ENCODE measurements at places on chromosomes 6 and 20.

GRCh38 chr6:45626087-45626891 lies 248.6 kb upstream of the SUPT3H start:
- no peak for DNase-seq

- DNase-seq: no peak
Measured at GRCh38 chr20:12966468-12967085, 42.2 kb upstream of the SPTLC3 start.

- DNase-seq: no peak
Measured at GRCh38 chr6:1620504-1621069, 10.9 kb downstream of the FOXC1 start.

DNA sequence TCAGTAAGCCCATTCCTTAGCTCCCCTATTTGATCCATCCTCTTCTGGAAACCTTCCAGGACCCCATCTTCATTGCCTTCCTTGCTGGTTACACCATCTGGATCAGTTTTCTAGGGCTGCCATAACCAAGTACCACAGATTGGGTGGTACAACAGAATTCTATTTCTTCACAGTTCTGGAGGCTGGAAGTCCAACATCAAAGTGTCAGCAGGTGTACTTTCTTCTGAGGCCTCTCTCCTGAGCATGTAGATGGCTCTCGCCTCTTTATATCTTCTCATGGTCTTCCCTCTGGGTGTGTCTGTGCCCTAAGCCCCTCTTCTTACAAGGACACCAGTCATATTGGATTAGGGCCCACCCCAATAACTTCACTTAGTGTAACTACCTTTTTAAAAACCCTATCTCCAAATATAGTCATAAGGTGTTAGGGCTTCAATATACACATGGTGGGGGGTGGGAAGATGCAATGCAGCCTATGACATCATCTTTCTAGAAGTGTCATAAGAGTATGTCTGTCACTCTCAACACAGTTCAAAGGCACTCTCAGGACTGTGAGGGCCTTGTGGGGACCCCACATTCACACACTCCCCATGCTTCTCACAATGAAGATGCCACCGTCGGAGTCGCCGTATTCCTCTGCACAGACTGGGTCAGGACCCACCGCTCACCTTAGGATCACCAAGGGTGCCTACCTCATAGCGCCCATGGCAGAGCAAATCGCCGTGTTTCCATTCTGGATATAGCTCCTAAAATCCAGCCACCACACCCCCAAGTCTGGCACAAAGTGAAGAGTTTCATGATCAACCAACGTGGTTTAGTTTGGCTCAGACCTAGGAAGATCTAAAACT lies 12.2 kb upstream of the PRND start:
- no peak for DNase-seq

- no peak for DNase-seq
Measured at GRCh38 chr6:123812621-123813020, 9.0 kb downstream of the NKAIN2 start.

Measured in NCI-H1417 (cell line).